Upper lobe of right lung (tissue), 1 donor: ENCODE measurements at places on chromosomes 1 and 21.

- no peaks in the 10 kb centered on the region for H3K36me3 ChIP-seq
- H3K4me1 ChIP-seq = peaks cover 15% of the 10 kb centered on the region
- no peaks in the 10 kb centered on the region for H3K27me3 ChIP-seq
- H3K4me3 ChIP-seq = no peak overlapping the region
- DNase-seq = no peak
Measured at GRCh38 chr1:89903550-89903949, 82.7 kb downstream of the LRRC8D start.

- peaks cover 15% of the 10 kb centered on the region for H3K4me1 ChIP-seq
- peaks cover 21% of the 10 kb centered on the region for H3K27me3 ChIP-seq
- H3K27ac ChIP-seq = no peak overlapping the region
- H3K4me3 ChIP-seq = no peak overlapping the region
Measured at GRCh38 chr1:115826628-115827027, 14.3 kb downstream of the NHLH2 start.

DNA sequence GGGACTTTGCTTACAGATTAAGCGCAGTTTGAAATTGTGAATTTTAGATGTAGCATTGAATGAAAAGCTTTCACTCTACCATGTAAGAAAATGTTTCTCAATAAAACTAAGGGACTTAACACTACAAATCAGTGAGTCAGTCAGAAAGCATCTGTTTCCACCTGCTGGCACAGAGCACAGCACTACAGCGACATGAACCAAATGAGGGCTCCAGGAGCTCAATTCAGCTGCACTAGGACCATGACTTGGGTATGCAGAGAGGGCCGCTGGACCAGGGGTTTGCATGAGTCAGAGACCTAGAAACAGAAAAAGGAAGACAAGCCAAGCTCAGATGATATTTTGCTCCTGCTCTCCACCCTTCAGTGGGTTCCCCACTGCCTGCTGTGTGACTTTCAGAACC, 5.2 kb downstream of the SUSD4 start:
- peaks cover 9% of the 10 kb centered on the region for H3K4me1 ChIP-seq
- H3K4me3 ChIP-seq = no peak overlapping the region
- H3K27ac ChIP-seq = no peak overlapping the region
- no peak for DNase-seq
- peaks cover 21% of the 10 kb centered on the region for H3K27me3 ChIP-seq

DNA sequence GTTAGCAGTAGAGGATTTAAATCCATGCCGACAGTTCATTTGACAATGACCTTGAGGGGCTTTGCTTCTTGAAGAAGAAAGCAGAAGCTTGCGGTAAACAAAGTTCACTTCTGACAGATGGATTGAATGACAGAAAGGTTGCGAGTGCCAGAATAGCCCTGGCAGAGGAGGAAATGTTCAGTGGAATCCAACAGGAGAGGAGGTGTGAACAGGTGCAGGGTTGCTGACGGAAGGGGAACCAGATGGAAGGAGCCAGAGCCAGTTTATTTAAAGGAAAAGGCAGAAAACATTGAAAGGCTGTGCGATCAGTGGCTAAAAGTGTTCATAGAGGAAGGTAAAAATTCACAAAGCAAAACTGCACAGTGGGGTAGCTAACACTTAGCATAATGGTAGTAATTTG, 141.0 kb downstream of the SDCCAG8 start:
- DNase-seq = no peak
- H3K27ac ChIP-seq = no peak overlapping the region
- no peaks in the 10 kb centered on the region for H3K27me3 ChIP-seq
- no peaks in the 10 kb centered on the region for H3K4me1 ChIP-seq

DNA sequence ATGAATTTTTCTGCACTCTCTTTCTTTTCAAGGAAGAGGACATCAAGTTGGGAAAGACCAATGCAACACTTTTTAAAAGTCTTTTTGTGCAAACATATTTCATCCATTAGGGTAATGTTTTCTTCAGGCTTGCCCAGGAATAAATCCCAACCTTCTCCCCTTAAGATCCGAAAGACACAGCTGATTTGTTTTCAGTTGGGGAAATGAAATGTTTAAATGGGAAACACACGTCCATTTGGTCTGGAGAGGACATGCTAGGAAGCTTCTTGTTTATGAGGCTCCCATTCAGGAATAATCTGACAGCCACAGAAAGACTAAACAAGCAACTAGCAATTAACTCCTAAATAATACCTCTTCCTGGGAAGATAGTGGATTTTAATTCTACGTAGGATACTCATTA, 91.9 kb downstream of the PRRX1 start:
- H3K4me3 ChIP-seq = no peak overlapping the region
- DNase-seq = no peak
- H3K36me3 ChIP-seq = no peaks in the 10 kb centered on the region

DNA sequence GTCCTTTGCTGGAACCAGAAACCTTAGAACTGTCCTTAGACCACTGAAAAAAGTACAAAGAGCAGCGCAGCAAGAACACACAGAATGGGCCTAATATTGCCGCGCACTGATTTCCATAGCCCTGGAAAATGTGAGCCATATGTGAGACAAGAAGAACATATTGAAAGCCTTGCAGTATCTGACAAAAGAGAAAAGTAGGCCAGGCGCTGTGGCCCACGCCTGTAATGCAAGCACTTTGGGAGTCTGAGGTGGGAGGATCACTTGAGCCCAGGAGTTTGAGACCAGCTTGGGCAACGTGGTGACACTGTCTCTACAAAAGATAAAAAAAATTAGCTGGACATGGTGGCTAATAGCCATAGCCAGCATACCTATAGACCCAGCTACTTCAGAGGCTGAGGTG, 300.7 kb downstream of the RYR2 start:
- no peak for DNase-seq
- no peaks in the 10 kb centered on the region for H3K4me1 ChIP-seq
- no peaks in the 10 kb centered on the region for H3K27me3 ChIP-seq
- no peak overlapping the region for H3K4me3 ChIP-seq

DNA sequence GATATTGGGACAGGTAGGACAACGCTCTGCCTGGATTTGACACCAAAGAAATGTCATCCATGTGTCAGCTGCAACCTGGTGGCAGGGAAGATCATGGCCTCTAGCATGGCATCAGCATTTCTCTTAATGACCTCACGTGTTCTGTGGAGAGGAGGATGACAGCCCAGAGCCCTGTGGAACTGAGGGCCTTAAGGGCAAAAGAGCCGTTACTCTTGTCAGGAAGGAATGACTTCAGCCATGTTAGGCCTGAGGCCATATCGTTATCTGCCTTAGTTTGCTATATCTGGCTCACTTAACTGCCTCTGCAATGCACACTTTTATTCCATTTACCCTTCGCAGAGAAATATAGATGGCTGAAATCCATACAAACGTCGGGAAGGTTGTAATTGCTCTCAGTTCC, 83.2 kb upstream of the PBX1 start:
- no peak overlapping the region for H3K27ac ChIP-seq
- H3K27me3 ChIP-seq = no peaks in the 10 kb centered on the region
- H3K4me3 ChIP-seq = no peak overlapping the region
- no peaks in the 10 kb centered on the region for H3K36me3 ChIP-seq

DNA sequence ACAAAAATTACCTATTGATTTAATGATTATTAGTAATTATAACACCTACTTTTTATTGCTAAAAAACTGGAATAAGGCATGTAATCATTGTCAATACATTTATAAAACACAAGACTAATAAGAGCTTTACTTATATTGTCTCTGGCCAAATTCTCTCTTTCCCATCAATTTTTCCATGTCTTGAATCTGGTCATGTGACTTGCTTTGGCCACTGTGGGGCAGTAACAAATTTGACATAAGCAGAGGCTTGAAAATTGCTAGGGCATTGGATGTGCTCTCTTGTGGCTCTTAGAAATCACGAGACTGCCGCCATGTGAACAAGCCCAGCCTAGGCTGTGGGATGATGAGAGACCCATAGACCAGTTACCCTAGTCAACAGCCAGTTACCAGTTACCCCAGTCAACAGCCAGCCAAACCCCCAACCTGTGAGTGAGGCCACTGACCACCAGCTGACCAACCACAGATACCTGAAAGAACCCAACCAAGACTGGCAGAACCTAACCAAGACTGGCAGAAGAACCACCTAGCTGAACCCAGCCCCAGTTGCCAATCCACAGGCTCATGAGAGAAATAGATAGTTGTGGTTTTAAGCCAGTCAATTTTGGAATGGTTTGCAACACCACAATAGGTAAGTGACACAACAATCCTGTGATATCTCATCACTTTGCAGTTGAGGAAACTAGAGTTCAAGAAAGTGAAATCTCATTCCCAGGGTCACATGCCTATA, 8.8 kb downstream of the KLHDC7A start:
- DNase-seq = no peak
- no peaks in the 10 kb centered on the region for H3K27me3 ChIP-seq
- no peaks in the 10 kb centered on the region for H3K4me1 ChIP-seq

DNA sequence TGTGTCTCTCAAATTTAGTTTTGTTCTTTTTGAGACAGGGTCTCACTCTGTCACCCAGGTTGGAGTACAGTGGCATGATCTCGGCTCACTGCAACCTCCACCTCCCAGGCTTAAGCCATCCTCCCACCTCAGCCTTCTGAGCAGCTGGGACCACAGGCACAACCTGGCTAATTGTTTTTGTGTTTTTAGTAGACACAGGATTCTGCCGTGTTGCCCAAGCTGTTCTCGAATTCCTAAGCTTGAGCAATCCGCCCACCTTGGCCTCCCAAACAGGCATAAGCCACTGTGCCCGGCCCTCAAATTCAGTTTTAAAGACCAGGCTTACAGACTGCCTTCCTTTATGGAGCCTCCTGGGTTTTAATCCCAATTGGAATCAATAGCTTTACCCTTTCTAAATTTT, 83.7 kb upstream of the SELENON start:
- H3K4me1 ChIP-seq = peaks cover 11% of the 10 kb centered on the region
- H3K27ac ChIP-seq = no peak overlapping the region
- no peak for DNase-seq
- no peaks in the 10 kb centered on the region for H3K36me3 ChIP-seq
- no peaks in the 10 kb centered on the region for H3K27me3 ChIP-seq

DNA sequence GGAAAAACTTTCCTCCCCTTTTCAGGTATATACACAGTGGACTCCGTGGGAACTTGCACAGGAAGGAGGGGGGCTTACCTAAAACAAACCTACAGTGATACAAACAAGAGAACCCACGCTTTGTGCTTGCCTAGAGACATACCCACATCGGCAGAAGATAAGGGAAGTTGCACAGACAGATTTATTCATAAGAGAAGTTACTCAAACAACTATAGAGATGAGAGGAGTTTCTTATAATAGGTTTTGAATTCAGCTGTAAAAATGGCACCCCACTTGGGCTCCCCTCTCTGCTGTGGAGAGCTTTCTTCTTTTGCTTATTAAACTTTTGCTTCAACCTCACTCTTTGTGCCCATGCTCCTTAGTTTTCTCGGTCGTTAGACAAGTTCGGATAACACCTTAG, 1.8 kb upstream of the DUSP12 start:
- H3K27me3 ChIP-seq = no peaks in the 10 kb centered on the region
- H3K4me3 ChIP-seq = no peak overlapping the region
- H3K27ac ChIP-seq = no peak overlapping the region
- peaks cover 14% of the 10 kb centered on the region for H3K36me3 ChIP-seq

- DNase-seq = no peak
- no peak overlapping the region for H3K4me3 ChIP-seq
- H3K4me1 ChIP-seq = no peaks in the 10 kb centered on the region
- no peak overlapping the region for H3K27ac ChIP-seq
Measured at GRCh38 chr1:205477121-205477758, 21.4 kb upstream of the BLACAT1 start.

- no peaks in the 10 kb centered on the region for H3K36me3 ChIP-seq
- no peaks in the 10 kb centered on the region for H3K27me3 ChIP-seq
- no peak overlapping the region for H3K27ac ChIP-seq
Measured at GRCh38 chr1:79150576-79150975, 144.0 kb upstream of the ADGRL4 start.

- no peak overlapping the region for H3K27ac ChIP-seq
- no peaks in the 10 kb centered on the region for H3K27me3 ChIP-seq
- no peak overlapping the region for H3K4me3 ChIP-seq
- H3K36me3 ChIP-seq = no peaks in the 10 kb centered on the region
Measured at GRCh38 chr1:98704474-98704873, 43.0 kb downstream of the SNX7 start.

DNA sequence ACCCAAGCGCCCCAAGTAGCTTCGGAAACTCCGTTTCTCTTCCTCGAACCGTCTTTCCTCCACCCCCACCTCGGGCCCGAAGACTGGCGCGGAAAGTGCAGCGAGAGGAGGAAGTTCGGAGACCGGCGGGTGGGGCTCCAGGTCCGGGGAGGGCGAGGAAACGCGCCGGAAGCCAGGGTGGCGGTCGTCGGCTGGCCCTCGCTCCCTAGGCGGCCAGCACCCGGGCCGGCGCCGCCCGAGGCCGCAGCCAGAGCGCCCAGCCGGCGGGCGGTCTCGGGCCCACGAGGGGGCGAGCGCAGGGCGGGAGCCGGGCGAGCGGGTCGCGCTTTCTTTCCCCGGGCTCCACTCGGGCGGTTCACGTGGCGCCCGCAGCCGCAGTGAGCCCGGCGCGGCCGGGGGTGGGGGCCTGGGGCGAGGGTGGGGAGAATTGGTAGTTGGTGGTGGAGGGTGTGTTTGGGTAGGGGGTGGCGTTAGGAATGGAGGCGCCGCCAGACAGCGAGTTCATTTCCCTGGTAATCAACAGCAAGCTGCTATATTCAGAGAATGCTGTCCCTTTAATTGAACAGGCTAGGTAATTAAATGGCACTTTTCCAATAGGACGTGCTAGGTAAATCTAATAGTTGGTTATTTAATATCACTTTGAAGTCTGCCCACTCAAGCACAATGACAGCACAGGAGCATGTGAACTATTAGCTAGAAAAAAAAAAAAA, 6.7 kb downstream of the LMO4 start:
- H3K27me3 ChIP-seq = no peaks in the 10 kb centered on the region
- DNase-seq = peak; percentile 91
- peak overlapping the region; percentile 82 for H3K27ac ChIP-seq
- H3K4me3 ChIP-seq = peak overlapping the region; percentile 77
- peaks cover 12% of the 10 kb centered on the region for H3K36me3 ChIP-seq

GRCh38 chr1:18901952-18902522, 318 bp downstream of the ALDH4A1 start:
- no peaks in the 10 kb centered on the region for H3K36me3 ChIP-seq
- H3K27ac ChIP-seq = peak overlapping the region; percentile 98
- peak overlapping the region; percentile 87 for H3K4me3 ChIP-seq
- peaks cover 23% of the 10 kb centered on the region for H3K4me1 ChIP-seq

GRCh38 chr1:31769720-31770390, 5.7 kb upstream of the ADGRB2 start:
- peaks cover 11% of the 10 kb centered on the region for H3K4me1 ChIP-seq
- H3K27me3 ChIP-seq = peaks cover 47% of the 10 kb centered on the region
- no peak overlapping the region for H3K4me3 ChIP-seq
- no peak for DNase-seq
- H3K36me3 ChIP-seq = no peaks in the 10 kb centered on the region

DNA sequence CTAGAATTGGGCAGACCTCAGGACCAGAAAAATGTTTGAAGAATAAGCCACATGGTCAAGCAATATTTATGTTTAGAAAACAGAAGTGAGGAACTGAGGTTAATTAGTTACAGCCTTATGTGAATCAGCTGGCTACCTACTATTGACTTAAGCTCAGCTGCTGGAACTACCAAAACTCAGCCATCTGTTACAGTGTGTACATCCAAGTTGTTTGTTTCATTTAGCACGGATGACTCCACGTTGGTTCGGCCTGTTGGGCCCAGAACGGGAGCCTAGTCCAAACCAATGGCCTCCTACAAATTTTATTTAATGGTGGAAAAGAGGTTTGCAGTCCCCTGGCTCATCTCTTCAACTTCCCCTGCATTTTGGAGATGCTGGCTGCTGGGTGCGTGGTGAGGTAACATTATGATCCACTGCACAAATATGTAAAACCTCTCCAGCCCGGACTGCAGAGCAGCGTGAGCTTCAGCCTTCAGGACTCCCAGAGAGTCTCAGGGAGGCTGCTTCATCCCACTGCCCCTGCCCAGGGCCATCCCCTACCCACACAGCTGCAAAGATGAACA, 143.4 kb downstream of the ZZZ3 start:
- no peak overlapping the region for H3K4me3 ChIP-seq
- H3K27me3 ChIP-seq = no peaks in the 10 kb centered on the region
- H3K4me1 ChIP-seq = peaks cover 13% of the 10 kb centered on the region
- DNase-seq = no peak
- H3K36me3 ChIP-seq = no peaks in the 10 kb centered on the region
